ENCODE measurements at places on chromosomes 2 and 18. TPM values are rescaled to one million over a fixed set of nuclear protein-coding genes. Genes with fewer than 3 reads are reported as not detected.

PDE11A gene
- not detected for total RNA-seq

CAVIN2 gene
- total RNA-seq: not detected

LBX2 gene
- total RNA-seq: 1.2 TPM

LYPD6B gene
- total RNA-seq: not detected

GLI2 gene
- total RNA-seq: 0.75 TPM

FOXD4L1 gene
- 0.18 TPM for total RNA-seq

EMILIN2 gene
- total RNA-seq: 23.0 TPM

RAPGEF4 gene
- total RNA-seq: 0.40 TPM

CHRNG gene
- total RNA-seq: not detected

ABHD1 gene
- 0.13 TPM for total RNA-seq

TRIM43 gene
- total RNA-seq: 0.73 TPM

RAB27B gene
- total RNA-seq: 5.2 TPM

- DNase-seq: no peak
- H3K4me3 ChIP-seq: no peak overlapping the region
- no peaks in the 10 kb centered on the region for H3K4me1 ChIP-seq
- no peaks in the 10 kb centered on the region for H3K36me3 ChIP-seq
Observed at GRCh38 chr18:71242981-71243380, 954.1 kb downstream of the SOCS6 start.

GRCh38 chr2:173496746-173497145 is 142.1 kb downstream of the CDCA7 start:
- H3K27me3 ChIP-seq: peaks cover 3% of the 10 kb centered on the region
- no peaks in the 10 kb centered on the region for H3K4me1 ChIP-seq
- no peak for DNase-seq
- H3K36me3 ChIP-seq: no peaks in the 10 kb centered on the region

GRCh38 chr2:197803033-197803444 is 1.4 kb upstream of the PLCL1 start:
- no peak for DNase-seq
- H3K4me3 ChIP-seq: no peak overlapping the region
- no peak overlapping the region for H3K27ac ChIP-seq
- peaks cover 33% of the 10 kb centered on the region for H3K27me3 ChIP-seq
- peaks cover 21% of the 10 kb centered on the region for H3K4me1 ChIP-seq

DNA sequence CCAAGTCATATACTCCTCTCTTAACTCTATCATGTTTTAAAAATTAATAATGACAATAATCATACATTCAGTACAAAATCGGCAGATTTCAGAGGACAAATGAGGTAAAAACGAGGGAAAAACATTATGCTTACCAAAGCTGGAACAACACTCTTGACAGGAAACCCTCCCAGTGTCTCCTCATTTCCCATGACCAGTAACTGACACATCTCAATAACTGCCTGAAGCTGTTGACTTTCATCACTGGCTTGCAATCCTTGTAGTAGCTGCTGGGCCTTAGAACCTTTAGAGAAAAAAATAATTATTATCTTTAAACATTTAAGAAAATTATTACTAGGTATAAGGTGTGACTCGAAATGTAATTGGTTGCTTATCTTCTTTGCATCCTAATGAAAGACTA is 103.6 kb downstream of the TRIP12 start:
- DNase-seq: no peak
- no peak overlapping the region for H3K27ac ChIP-seq
- H3K27me3 ChIP-seq: no peaks in the 10 kb centered on the region
- H3K4me1 ChIP-seq: peaks cover 28% of the 10 kb centered on the region
- peaks cover 44% of the 10 kb centered on the region for H3K36me3 ChIP-seq

DNA sequence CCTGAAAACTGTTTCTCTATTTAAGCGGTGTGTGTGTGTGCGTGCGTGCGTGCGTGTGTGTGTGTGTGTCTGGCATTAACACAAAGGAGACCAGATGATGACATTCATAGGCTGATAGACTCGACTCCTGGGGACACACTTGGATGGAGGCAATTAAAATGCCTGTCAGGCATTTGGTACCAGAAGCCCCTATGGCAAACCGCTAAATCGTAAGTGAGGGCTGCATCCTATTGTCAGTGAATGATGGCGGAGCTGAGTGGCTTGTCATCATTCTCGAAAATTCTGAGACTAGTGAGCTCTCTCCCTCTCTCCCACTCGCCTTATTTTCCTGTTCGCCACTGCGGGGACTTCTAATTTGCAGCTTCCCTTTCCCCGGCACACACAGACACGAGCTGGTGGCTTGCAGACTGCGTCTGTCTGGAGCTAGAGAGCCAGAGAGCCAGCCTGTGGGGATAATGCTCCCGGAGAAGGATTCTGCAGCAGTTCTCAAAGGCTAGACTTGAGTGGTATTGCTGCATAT is 155.4 kb downstream of the MAP2 start:
- H3K4me1 ChIP-seq: peaks cover 3% of the 10 kb centered on the region
- no peak overlapping the region for H3K4me3 ChIP-seq
- DNase-seq: no peak
- H3K27ac ChIP-seq: no peak overlapping the region
- H3K27me3 ChIP-seq: no peaks in the 10 kb centered on the region
- H3K36me3 ChIP-seq: no peaks in the 10 kb centered on the region

- DNase-seq: no peak
- H3K27ac ChIP-seq: no peak overlapping the region
- H3K27me3 ChIP-seq: no peaks in the 10 kb centered on the region
- H3K4me1 ChIP-seq: no peaks in the 10 kb centered on the region
- no peak overlapping the region for H3K4me3 ChIP-seq
- no peaks in the 10 kb centered on the region for H3K36me3 ChIP-seq
Observed at GRCh38 chr2:105972927-105973326, 221.2 kb downstream of the UXS1 start.

- H3K27me3 ChIP-seq: no peaks in the 10 kb centered on the region
- no peak overlapping the region for H3K27ac ChIP-seq
- peaks cover 18% of the 10 kb centered on the region for H3K36me3 ChIP-seq
- peaks cover 1% of the 10 kb centered on the region for H3K4me1 ChIP-seq
Observed at GRCh38 chr2:165762723-165763122, 31.3 kb downstream of the GALNT3 start.

DNA sequence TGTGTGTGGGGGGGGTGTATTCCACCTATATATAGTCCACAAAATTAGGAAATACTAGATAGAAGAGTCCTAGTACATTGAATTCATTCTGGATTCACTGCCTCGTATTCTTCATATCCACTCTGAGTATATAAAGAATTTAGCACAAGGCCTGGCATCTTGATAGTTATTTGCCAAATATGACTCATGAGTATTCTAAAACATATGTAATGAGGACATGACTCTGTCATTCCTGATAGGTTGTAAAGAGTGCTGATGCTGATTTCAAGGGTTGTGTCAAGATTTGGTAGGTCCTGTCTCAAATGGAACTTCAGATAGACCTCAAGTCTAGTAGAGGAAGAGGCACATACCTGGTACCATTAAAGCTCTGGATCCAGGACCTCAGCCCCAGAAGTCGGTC is 173.4 kb upstream of the BOD1L2 start:
- H3K27ac ChIP-seq: no peak overlapping the region
- no peak overlapping the region for H3K4me3 ChIP-seq
- DNase-seq: no peak
- no peaks in the 10 kb centered on the region for H3K4me1 ChIP-seq

- no peak overlapping the region for H3K27ac ChIP-seq
- DNase-seq: no peak
- H3K36me3 ChIP-seq: peaks cover 11% of the 10 kb centered on the region
- peaks cover 81% of the 10 kb centered on the region for H3K27me3 ChIP-seq
- no peak overlapping the region for H3K4me3 ChIP-seq
Observed at GRCh38 chr2:172097557-172098131, 5.1 kb downstream of the DLX2 start.

DNA sequence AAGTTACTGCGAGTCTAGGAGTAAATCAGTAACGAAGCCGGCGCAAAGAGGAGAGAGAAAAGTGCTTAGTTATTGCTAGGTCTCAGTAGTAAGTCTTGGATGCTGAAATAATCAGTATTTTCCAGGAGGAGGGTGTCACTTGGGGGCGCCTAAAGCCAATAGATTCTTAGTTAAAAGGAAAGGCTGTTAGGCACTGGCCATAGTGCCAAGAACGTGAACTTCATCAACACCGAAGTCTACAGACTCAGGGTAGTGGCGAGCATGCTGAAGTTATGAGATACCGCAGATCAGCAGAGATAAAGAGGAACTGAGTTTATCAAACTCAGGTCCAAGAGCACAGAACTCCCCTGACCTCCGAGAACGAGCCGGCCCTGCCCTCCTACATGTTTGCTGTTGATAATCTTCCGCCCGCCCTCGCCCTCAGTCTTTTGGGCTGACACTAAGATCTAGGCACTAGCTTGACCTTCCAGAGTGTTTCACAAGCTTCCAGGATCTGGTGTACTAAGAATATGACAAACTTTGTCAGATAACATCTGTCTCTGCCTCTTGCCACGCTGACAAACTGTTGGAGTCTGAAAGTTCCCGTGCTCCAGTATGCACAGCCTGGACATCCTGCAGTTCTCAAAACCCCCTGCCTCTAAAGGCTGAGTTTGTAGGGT is 49.2 kb downstream of the CYB5A start:
- H3K4me3 ChIP-seq: no peak overlapping the region
- no peaks in the 10 kb centered on the region for H3K36me3 ChIP-seq
- H3K4me1 ChIP-seq: peaks cover under 1% of the 10 kb centered on the region
- H3K27me3 ChIP-seq: peaks cover 30% of the 10 kb centered on the region

DNA sequence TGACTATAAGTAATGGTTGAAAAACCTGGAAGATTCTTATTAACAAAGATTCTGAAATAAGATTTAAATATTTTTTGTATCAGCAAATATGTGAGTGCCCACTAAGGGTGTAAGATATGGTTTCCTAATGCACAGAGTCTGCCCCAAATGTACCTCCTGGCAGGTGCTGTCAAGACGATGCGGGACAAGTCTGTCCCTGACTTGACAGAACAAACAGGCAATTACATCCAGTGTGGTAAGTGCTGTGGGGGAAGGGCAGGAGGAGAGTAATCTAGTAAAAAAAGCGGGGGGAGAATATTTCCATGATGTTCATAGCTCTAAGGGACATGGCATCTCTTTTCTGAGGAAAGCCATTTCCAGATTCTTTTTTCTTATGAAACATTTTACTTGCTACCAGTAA is 127.5 kb downstream of the COL4A4 start:
- H3K4me1 ChIP-seq: no peaks in the 10 kb centered on the region
- peaks cover 9% of the 10 kb centered on the region for H3K27me3 ChIP-seq
- no peak for DNase-seq
- H3K36me3 ChIP-seq: no peaks in the 10 kb centered on the region
- H3K4me3 ChIP-seq: no peak overlapping the region
- H3K27ac ChIP-seq: no peak overlapping the region

DNA sequence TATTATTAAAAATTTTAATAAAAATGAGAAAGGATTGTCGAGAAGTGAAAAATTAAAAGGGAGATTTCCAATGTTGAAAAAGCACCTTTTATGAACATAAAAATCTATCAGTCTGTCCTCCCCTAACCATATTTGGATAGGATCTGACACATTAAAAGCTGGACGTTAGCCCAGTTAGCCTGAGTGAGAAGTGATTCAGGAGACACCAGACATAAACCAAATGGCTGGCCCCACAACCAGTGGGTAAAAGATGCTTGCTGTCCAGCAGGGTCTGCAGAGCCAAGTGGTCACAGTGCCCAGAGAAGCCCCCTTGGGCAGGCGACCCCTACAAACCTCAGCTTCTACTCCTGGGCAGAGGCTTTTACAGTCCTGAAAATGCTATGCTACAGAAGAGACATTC is 253.8 kb upstream of the LYPD1 start:
- no peaks in the 10 kb centered on the region for H3K4me1 ChIP-seq
- no peaks in the 10 kb centered on the region for H3K27me3 ChIP-seq
- H3K27ac ChIP-seq: no peak overlapping the region

DNA sequence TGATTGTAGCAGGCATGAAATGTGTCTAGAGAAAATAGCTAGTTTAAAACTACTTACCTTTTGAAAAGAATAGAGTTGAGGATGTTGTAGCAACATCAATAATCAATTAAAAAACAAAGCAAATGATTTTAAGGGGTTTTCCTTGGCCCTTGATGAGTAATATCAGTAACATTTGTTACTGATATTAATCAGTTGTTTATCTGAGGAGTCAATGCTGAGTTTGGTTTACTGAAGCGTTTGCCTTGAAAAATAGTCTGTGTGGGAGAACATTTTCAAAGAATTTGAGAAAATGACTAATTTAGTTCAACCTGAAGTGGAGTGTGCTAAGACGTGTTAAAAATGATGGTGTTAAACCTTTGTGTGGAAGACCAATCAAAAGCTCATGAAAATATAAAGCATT is 9.3 kb downstream of the PTH2R start:
- H3K27me3 ChIP-seq: peaks cover 4% of the 10 kb centered on the region
- H3K27ac ChIP-seq: peak overlapping the region; percentile 2
- H3K4me3 ChIP-seq: no peak overlapping the region
- no peak for DNase-seq
- H3K4me1 ChIP-seq: peaks cover 16% of the 10 kb centered on the region

- H3K27ac ChIP-seq: no peak overlapping the region
- DNase-seq: no peak
- no peaks in the 10 kb centered on the region for H3K27me3 ChIP-seq
- H3K4me1 ChIP-seq: no peaks in the 10 kb centered on the region
- no peaks in the 10 kb centered on the region for H3K36me3 ChIP-seq
Observed at GRCh38 chr18:31438402-31438801, 9.1 kb upstream of the DSG3 start.

DNA sequence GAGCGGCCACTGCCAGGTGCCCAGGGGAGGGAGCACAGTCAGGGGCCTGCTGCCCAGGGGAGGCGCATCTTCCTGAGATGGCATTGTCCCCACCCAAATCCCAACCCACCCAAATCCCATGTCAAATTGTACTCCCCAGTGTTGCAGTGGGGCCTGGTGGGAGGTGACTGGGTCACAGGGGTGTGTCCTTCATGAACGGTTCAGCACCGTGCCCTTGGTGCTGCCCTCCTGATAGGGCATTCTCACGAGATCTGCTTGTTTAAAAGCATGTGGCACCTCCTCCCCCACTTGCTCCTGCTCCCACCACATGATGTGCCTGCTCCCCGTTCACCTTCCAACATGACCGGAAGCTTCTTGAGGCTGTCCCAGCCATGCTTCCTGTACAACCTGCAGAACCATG is 27.6 kb downstream of the ANKMY1 start:
- no peak for DNase-seq
- H3K27me3 ChIP-seq: no peaks in the 10 kb centered on the region
- H3K4me1 ChIP-seq: no peaks in the 10 kb centered on the region
- H3K27ac ChIP-seq: no peak overlapping the region
- H3K36me3 ChIP-seq: peaks cover 86% of the 10 kb centered on the region

All from activated CD4-positive, alpha-beta memory T cell treated with anti-CD3 and anti-CD28 coated beads, Interleukin-2, amount 10 ng/mL, durations not matched to agents 7 days and 5 days (primary cell).